HepG2 (cell line): ENCODE measurements at places on chromosomes 11 and 22. TPM values are rescaled to one million over a fixed set of nuclear protein-coding genes. Genes with fewer than 3 reads are reported as not detected.

GRCh38 chr22:30079952-30080533 is at the start of gene HORMAD2:
HORMAD2 (plus strand) TSS chr22:30080464; CDS start chr22:30093953, 13,489 bp downstream.
- DNase-seq: no peak

Gene PATE2
- not detected in 2 replicates for total RNA-seq

DNA sequence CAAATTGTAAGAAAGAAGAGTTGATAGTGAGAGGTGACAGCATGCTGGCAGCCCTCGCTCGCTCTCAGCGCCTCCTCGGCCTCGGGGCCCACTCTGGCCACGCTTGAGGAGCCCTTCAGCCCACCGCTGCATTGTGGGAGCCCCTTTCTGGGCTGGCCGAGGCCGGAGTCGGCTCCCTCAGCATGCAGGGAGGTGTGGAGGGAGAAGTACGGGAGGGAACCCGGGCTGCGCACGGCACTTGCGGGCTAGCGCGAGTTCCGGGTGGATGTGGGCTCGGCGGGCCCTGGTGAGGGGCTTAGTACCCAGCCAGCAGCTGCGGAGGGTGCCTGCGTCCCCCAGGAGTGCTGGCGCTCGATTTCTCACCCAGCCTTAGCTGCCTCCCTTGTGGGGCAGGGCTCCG is 539.7 kb upstream of the CCDC179 start:
- no peak for DNase-seq

Gene CREBZF
- total RNA-seq: 17.2 and 43.1 TPM in 2 replicates

- no peak for DNase-seq
Measured at GRCh38 chr11:47506795-47507562, 46.0 kb downstream of the CELF1 start.

DNA sequence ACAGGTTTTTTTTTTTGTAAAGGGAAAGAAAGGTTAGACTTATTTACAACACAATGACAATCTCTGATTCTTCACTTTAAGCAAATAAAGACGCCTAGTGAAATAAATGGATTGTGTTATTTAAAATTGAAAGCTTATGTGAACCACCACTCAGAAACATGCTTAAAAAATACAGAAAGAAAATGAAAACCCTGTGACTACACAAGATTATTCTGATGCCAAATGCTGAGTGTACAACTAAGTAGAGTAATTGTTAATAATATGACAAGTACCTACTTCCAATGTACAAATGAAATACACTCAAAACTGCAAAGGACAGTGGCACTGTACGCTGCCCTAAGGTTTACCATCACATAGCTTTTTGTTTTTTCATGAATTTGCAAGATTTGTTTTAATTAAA is 1.0 kb downstream of the BLID start:
- DNase-seq: no peak

- DNase-seq: no peak
Measured at GRCh38 chr11:64597671-64598101, 6.7 kb downstream of the SLC22A12 start.

DNA sequence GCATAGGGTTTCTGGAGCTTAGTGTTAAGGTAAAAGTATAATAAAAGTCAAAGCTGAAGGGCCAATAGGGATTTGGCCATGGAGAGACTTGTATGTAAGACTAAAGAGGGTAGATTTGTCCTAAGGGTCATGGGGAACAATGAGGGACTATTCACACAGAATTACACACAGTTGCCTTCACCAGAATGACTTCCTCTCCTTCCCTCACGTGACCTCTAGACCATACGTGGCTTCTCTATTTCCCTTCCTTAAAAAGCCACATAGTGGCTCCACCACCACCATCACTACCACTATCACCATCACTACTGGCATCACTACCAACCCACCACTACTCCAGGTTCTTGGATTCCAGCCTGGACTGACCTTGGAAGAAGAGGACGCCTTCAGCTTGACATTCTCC is 2.8 kb downstream of the HPX start:
- no peak for DNase-seq

Gene ZFPL1
- 27.6 and 32.2 TPM in 2 replicates for total RNA-seq

Gene CFAP68
- 22.2 and 23.9 TPM in 2 replicates for total RNA-seq

Gene XPNPEP3
- 10.3 and 15.9 TPM in 2 replicates for total RNA-seq

- DNase-seq: no peak
Measured at GRCh38 chr22:49291781-49292180, 535.9 kb downstream of the BRD1 start.

Gene H19
- 0.46 and 1.2 TPM in 2 replicates for total RNA-seq

GRCh38 chr11:113690619-113691569 is 15.2 kb downstream of the TMPRSS5 start:
- peak; percentile 13 for DNase-seq

GRCh38 chr11:7275133-7275532 is 23.4 kb downstream of the SYT9 start:
- no peak for DNase-seq

Gene WNT11
- 0.66 TPM in 1 of 2 replicates, not detected in the other for total RNA-seq

Gene NRGN
- total RNA-seq: 0.18 TPM in 1 of 2 replicates, not detected in the other

Gene SLC17A6
- not detected in 2 replicates for total RNA-seq

Gene TOLLIP
- 19.4 and 25.9 TPM in 2 replicates for total RNA-seq

Gene APOBEC3F
- total RNA-seq: 2.9 and 3.8 TPM in 2 replicates

DNA sequence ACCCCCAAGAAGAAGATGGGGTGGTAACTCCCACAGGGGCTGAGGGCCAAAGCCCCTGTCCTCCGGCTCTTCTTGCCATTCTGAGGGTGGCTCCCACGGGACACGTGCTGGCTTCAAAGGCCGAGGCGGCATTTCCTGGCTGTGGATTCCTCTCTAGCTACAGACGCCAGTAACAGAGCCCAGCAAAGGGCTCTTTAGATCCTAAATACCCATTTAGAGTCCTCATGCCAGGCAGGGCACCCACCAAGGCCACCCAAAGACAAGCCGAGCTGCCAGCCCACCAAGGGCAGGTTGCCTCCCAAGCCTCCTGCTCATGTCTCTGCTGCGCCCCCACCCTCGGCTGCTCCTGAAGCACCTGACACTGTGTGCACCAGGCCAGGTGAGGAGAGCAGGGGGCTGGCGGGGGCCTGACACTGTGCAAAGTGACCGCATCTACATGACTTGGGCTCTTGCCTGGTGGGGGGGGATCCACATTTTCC is 5.7 kb downstream of the LRFN4 start:
- DNase-seq: no peak

Gene CD248
- 0.20 and 0.35 TPM in 2 replicates for total RNA-seq
